NCI-H524 (cell line): ENCODE measurements at places on chromosomes 7 and 10.

GRCh38 chr7:121563177-121563576 is 167.1 kb upstream of the FAM3C start:
- no peak for DNase-seq

GRCh38 chr10:19853831-19854230 is 37.6 kb downstream of the PLXDC2 start:
- DNase-seq: no peak

GRCh38 chr7:47092336-47092735 is 489.6 kb downstream of the TNS3 start:
- DNase-seq: no peak

- peak; percentile 93 for DNase-seq
These were observed 248.9 kb upstream of the LRRN3 start for GRCh38 chr7:110841840-110842545.

- peak; percentile 28 for DNase-seq
These were observed 14.9 kb downstream of the CCL26 start for GRCh38 chr7:75756991-75757676.

DNA sequence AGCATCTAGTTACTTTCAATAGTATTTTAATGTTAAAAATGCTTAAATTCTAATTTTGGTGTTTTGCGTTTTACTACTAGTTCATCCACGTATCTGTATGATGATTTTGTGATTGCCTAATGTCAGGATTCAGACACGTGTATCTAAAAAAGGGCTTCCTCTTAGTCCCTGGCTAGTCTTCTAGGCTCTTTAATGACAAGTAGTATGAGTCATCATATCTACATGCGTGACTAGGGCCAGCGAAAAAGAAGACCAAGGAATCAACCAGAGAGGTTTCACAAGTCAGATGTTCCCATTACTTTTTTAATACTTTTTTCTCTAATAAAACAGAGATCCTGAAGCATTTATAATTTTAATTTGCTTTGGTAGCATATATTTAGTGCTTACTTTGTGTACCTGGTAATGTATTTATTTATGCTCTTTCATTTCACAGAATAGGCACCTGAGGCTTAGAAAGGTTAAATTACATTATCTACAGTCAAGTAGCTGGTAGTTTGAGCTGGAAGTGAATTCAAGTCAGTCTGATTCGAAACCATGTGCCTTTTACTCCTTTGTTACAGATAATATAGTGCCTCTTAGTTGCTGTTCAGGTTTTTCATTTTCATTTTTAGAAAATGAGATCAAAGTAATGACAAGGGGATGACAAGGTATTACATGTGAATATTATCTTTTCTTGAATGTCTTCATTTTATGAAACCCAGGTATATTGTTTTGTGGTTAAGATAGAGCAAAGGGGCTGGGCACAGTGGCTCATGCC is 140.3 kb downstream of the FOXP2 start:
- no peak for DNase-seq

- DNase-seq: no peak
These were observed 6.4 kb upstream of the KAZALD1 start for GRCh38 chr10:101055411-101055810.

DNA sequence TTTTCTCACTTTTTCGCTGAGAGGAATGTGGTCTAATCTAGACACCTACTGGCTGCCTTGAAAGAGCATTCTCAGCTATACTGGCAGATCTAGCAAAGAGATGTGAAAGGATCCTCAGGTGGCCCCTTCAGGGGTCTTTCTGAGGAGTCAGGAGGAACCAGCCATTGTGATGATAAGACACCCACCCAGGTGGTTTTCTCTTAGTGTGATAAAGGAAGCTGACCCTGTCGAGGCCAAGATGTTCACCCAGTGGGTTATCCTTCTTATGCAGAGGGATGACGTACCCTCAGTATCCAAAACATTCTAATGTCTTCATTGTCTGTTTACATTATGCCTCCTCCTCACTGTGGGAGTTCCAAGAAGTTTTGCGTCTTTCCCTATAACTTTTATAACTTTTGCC is 98.3 kb upstream of the LRGUK start:
- no peak for DNase-seq

DNA sequence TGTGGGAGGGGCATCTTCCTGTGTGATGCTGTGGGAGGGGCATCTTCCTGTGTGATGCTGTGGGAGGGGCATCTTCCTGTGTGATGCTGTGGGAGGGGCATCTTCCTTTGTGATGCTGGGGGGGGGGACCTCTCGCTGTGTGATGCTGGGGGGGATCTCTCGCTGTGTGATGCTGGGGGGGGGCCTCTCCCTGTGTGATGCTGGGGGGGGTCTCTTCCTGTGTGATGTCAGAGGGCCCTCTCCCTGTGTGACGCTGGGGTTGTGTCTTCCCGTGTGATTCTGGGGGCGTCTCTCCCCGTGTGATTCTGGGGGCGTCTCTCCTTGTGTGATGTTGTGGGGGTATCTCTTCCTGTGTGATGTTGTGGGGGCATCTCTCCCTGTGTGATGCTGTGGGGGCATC is 27.9 kb upstream of the DPYSL4 start:
- no peak for DNase-seq

- no peak for DNase-seq
These were observed 170.4 kb downstream of the ARID5B start for GRCh38 chr10:62071846-62072281.

- no peak for DNase-seq
These were observed 60.0 kb upstream of the NKX6-2 start for GRCh38 chr10:132845780-132846595.

DNA sequence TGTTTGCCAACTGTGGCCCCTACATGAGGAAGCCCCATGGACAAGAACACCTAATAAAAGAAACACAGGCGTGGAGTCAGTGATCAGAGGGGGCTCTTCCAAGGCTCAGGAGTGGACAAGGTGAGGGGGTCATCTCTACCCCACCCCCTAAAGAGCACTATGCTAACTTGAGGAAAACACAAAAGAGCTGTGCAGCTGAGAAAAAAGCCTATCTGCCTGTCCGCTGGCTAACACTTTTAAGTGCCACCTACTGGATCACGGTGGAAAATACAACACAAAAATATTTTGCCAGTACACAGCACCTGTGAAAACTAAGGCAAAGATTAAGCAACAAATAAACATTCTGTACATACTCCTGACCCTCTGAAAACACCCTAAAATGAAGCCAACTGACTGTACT is 53.1 kb upstream of the COBL start:
- no peak for DNase-seq

- DNase-seq: no peak
These were observed 26.4 kb downstream of the YAE1 start for GRCh38 chr7:39592586-39592985.

GRCh38 chr10:72563327-72563932 is 62.4 kb downstream of the MICU1 start:
- DNase-seq: no peak

DNA sequence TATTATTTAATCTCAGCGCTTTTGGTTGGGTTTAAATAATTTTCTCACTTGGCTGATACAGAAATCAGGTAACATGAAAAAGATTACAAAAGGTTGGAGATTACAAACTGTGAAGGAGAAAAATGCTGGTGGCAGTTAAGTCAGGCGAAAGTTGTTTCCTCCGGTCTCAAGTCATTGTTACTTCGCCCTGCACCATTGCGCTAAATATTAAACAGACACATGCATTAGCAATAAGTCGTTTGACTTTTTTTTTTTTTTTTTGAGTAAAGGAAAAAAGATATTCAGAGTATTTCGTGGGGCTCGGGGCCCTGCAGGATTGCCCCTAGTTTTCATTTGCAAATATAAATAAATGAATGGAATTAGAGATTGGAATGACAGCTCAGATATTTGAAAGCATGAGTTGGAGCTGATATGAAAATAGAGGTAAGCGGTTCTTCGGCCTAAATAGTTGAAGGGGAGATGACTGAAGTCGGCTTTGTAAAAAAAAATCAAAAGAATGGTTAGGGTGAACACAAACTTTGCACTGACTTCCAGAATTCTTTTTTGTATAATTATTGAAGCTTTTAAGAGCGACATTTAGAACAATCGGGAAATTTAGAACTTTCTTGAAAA is 914 bp downstream of the SDHAF3 start:
- no peak for DNase-seq

GRCh38 chr10:29929006-29929405 is 130.4 kb downstream of the JCAD start:
- DNase-seq: no peak

- DNase-seq: no peak
These were observed 13.6 kb upstream of the FAM13C start for GRCh38 chr10:59375990-59376389.

GRCh38 chr10:129114588-129114987 is 352.5 kb upstream of the MGMT start:
- DNase-seq: no peak

- DNase-seq: peak; percentile 2
These were observed 9.3 kb downstream of the LIPA start for GRCh38 chr10:89242345-89242684.

- DNase-seq: no peak
These were observed 12.4 kb upstream of the OR2A5 start for GRCh38 chr7:144036302-144036885.
